CD4-positive, alpha-beta T cell treated with Interleukin-6 at 100 ng/mL for 8 hours (primary cell): ENCODE measurements at places on chromosomes 3 and 15.

DNA sequence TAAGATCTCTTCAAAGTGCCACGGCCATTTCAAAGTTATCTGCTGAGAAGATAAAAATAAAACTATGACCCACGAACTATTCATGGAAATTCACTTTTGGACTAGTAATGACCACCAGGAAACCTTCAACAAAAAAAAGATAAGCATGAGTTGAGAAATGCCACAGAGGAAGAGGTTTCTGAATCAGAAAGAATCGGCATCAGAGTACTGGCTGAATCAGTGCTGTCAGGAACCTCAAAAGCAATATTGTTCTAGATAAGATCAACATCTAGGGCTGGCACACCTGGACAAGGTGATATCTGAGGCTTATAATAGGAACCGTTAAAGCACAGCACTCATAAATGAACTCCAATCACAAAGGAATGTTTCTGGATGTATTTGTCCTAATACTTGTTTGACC, 72.7 kb downstream of the PEAK1 start:
- no peak for DNase-seq

- DNase-seq: peak; percentile 65
These were observed 276.6 kb downstream of the RPLP1 start for GRCh38 chr15:69729167-69729748.

- DNase-seq: no peak
These were observed 20.5 kb downstream of the SRPRB start for GRCh38 chr3:133825969-133826727.

DNA sequence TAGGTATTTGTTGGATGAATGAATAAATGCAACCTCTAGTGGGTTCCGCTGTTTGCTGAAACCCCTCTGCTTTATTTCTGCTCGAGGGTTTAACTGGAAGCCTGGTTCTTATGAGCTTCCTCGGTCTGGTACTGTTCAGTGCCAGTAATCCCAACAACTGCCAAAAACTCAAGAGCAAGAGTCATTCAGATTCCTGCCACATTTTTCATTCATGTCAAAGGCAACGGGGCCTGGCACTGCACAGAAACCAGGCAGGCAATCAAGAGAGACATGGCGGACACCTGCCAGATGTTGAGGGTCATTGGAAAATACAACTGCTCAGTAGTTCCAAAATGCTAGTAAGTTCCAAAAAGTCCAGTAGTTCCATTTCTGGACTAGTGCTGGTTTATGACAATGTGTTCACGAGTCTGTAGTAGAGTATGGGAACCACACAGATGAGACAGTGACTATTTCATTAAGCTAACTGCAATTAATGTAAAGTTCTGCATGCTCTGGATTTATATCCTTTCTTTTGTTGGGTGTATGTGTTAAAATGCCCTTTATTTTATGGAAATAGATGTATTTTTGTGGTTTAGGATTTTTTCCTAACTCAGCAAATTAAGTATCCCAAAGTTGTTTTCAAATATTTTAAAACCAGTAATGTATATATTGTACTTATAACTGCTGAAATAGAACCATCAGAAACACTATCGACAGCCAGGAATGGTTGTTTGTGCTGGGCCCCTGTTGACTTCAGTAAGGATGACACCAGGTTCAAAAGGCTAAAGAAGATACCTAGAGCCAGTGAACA, 22.7 kb upstream of the TMEM41A start:
- DNase-seq: no peak

DNA sequence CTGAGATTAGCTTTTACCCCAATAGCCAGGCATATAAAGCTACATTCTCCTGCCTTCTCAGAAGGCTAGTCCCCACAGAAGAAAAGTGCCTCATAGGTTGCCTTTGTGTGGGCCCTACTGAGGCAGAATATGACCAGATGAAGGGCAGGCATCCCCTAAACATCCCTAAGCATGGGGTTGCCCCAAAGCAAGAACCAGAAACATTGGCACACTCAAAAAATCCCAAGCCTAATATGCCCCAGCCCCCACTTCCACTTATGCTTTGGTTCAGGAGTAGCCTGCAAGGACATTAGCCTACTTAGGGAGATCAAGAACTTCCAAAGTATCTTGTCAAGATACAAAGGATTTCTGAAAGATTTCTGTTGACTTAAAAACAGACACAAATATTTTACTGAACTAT, 29.7 kb downstream of the WHAMM start:
- DNase-seq: no peak

GRCh38 chr15:69929905-69930630, 167.6 kb downstream of the TLE3 start:
- DNase-seq: no peak

- no peak for DNase-seq
These were observed 975.5 kb upstream of the CFAP20DC start for GRCh38 chr3:60025096-60026050.

GRCh38 chr3:129360705-129361460, 67.6 kb downstream of the EFCAB12 start:
- DNase-seq: no peak
